ENCODE measurements at places on chromosomes 1 and 21. TPM values are rescaled to one million over a fixed set of nuclear protein-coding genes. Genes with fewer than 3 reads are reported as not detected.

- H3K36me3 ChIP-seq = no peaks in the 10 kb centered on the region
- no peak overlapping the region for H3K4me3 ChIP-seq
- H3K27ac ChIP-seq = no peak overlapping the region
- no peaks in the 10 kb centered on the region for H3K4me1 ChIP-seq
- H3K27me3 ChIP-seq = no peaks in the 10 kb centered on the region
These were observed 1.9 kb downstream of the KRTAP10-5 start for GRCh38 chr21:44578371-44579055.

DNA sequence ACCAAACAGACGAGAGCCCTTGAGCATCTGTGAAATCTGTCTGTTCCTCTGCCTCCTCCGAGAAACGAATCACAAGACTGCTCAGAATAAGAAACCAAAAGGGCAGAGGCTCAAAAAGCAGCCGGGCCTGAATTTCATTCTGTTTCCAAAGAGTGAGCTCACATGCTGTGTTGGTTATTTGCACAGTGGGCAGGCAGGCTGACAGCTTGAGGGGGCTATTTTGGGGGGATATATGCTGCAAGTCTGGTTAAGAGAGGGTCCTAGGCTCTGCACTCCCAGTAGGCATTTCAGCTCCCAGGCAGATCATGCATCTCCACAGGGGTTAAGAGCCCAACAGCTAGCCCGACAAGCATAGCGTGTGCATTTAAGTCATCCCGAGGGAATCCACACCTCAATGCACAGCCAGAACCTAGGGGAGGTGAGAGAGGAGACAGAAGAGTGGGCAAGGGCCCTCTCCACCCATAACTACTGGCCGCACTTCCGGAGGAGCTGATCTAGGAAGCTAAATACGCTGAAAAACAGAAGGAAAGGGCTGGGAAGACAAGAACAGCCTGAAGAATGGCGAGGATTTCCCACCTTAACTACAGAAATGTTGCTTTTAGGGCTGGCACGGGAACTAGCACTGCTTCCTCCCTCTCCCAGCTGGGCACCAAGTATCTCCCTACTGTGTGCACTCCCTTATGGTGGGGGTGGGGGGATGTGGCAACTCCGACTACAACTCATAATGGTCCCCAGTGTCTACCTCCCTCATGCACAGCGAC lies 3.7 kb downstream of the PGBD5 start:
- H3K4me3 ChIP-seq = no peak overlapping the region
- H3K27ac ChIP-seq = no peak overlapping the region
- peaks cover 6% of the 10 kb centered on the region for H3K4me1 ChIP-seq

DNA sequence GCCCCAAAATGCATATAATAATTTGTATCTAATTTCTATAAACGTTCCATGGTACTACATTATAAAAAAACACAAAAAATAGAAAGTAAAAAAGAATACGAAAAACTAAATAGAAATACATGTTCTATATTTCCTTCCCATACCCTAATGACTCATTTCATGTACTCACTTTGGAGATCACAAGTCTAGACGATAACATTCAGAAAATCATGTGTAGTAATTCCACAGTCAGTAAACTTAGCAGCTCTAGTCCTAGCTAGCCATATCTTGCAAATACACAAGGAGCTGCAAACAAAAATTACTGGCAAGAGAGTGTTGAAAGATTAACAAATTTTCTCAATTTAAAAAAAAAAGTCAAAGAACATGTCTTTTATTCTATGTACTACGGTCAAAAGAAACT lies 1.4 kb downstream of the GOLPH3L start:
- no peak overlapping the region for H3K4me3 ChIP-seq
- no peak for DNase-seq
- H3K4me1 ChIP-seq = peaks cover 27% of the 10 kb centered on the region
- peaks cover 11% of the 10 kb centered on the region for H3K36me3 ChIP-seq
- H3K27ac ChIP-seq = no peak overlapping the region
- no peaks in the 10 kb centered on the region for H3K27me3 ChIP-seq

- no peaks in the 10 kb centered on the region for H3K4me1 ChIP-seq
- no peaks in the 10 kb centered on the region for H3K36me3 ChIP-seq
These were observed 72.7 kb upstream of the NBPF4 start for GRCh38 chr1:108316545-108316944.

DNA sequence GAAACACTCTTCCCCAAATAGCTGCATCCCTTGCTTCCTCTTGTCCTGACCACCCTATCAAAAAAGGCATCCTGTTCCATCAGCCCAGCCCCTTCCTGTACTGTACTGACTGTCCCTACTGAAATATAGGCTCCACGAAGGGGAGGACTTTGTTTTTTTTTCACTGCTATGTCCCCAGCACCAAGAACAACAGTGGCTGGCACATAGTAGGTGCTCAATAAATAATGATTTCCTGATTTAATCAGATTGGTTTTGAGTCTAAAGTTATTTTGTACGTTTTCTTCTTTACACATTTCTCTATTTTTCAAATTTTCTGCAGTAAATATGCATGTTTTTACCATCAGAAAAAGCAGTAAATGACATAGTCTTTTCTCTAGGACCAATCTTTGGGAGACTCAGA lies 73.9 kb downstream of the CD58 start:
- DNase-seq = no peak
- peaks cover 10% of the 10 kb centered on the region for H3K4me1 ChIP-seq
- H3K36me3 ChIP-seq = no peaks in the 10 kb centered on the region
- H3K27ac ChIP-seq = no peak overlapping the region
- H3K4me3 ChIP-seq = no peak overlapping the region

DNA sequence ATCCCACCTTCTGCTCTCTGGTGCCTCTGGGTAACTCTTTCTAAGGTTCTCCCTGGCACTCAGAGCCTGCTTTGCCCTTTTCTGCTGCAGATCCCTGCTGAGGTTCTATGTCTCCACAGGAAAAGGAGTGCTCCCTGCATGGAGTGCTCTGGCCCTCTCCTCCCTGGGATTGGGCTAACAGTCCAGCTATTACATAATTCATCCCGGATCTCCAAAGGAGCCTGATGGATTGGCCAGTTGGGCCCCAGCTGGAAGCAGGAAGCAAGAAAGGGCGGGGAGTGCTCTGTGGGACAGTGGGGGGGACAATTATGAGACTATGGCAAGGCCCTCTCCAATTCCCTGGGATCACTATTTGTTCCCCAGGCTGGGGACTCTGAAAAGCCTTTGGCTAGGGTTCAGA lies 51.9 kb upstream of the GOLT1A start:
- H3K27ac ChIP-seq = no peak overlapping the region
- no peaks in the 10 kb centered on the region for H3K4me1 ChIP-seq
- peaks cover 6% of the 10 kb centered on the region for H3K27me3 ChIP-seq

DNA sequence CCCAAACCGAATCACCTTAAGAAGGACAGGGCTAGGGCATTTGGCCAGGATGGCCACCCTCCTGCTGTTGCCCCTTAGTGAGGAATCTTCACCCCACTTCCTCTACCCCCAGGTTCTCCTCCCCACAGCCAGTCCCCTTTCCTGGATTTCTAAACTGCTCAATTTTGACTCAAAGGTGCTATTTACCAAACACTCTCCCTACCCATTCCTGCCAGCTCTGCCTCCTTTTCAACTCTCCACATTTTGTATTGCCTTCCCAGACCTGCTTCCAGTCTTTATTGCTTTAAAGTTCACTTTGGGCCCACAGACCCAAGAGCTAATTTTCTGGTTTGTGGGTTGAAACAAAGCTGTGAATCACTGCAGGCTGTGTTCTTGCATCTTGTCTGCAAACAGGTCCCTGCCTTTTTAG lies 3.6 kb downstream of the BTG2 start:
- peak overlapping the region; percentile 9 for H3K4me3 ChIP-seq
- H3K27ac ChIP-seq = peak overlapping the region; percentile 100
- H3K27me3 ChIP-seq = no peaks in the 10 kb centered on the region
- peaks cover 60% of the 10 kb centered on the region for H3K4me1 ChIP-seq
- DNase-seq = peak; percentile 54
- H3K36me3 ChIP-seq = peaks cover 35% of the 10 kb centered on the region

DNA sequence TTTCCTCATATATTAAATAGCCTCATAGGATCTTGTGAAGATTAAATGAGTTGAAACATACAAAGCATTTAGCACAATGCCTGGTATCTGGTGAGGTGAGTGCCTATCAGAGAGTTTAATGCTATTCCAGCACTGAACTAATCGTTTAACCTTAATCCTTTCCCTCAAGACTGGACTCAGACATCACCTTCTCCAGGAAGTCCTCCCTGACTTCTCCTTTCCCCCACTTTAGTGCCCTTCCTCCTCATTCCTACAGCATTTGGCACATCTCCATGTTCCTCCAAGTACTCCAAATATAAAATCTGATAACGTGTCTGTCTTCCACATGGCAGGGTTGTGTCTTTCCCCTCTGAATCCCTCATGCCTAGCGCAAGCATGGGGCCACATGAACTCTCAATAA lies 59.8 kb downstream of the ZSCAN20 start:
- no peak for DNase-seq
- H3K27ac ChIP-seq = no peak overlapping the region
- H3K4me1 ChIP-seq = no peaks in the 10 kb centered on the region
- H3K27me3 ChIP-seq = no peaks in the 10 kb centered on the region
- no peak overlapping the region for H3K4me3 ChIP-seq

GRCh38 chr1:18480315-18481189 lies at the start of gene KLHDC7A:
KLHDC7A (plus strand) TSS chr1:18480930; CDS start chr1:18480982, 52 bp downstream.
- no peaks in the 10 kb centered on the region for H3K27me3 ChIP-seq
- H3K27ac ChIP-seq = no peak within 1 kb of the TSS
- H3K4me1 ChIP-seq = no peaks in the 10 kb centered on the region
- no peak within 1 kb of the TSS for H3K4me3 ChIP-seq
- DNase-seq = no peak

DNA sequence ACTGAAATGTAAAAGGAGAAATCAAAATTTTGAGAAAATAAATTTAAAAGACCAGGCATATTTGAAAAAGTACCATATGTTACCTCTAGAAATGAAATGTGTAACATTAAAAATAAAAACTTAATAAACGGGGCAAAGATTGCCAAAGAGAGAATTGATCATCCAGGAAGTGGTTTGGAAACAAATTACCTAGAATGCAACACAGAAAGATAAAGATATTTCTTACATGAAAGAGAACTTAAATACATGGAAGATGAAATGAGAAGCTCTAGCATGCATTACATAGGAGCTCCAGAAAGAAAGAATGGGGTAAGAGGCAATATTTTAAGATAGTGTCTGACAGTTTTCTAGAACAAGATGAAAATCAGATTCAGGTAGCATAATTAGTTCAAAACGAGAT lies 235.9 kb upstream of the IRF2BP2 start:
- DNase-seq = no peak
- no peaks in the 10 kb centered on the region for H3K27me3 ChIP-seq
- no peak overlapping the region for H3K4me3 ChIP-seq
- H3K27ac ChIP-seq = peak overlapping the region; percentile 48

LRRC38 gene
- total RNA-seq = not detected

SLC25A34 gene
- total RNA-seq = 4.2 TPM

BGLAP gene
- 7.2 TPM for total RNA-seq

OR2T29 gene
- total RNA-seq = not detected

IFNLR1 gene
- 3.0 TPM for total RNA-seq

DHCR24 gene
- 7.6 TPM for total RNA-seq

Measured in CD4-positive, alpha-beta memory T cell (primary cell).